ENCODE measurements at places on chromosomes 5 and 9.

- no peak for DNase-seq
These were observed 114.4 kb downstream of the GADD45G start for GRCh38 chr9:89719202-89719601.

DNA sequence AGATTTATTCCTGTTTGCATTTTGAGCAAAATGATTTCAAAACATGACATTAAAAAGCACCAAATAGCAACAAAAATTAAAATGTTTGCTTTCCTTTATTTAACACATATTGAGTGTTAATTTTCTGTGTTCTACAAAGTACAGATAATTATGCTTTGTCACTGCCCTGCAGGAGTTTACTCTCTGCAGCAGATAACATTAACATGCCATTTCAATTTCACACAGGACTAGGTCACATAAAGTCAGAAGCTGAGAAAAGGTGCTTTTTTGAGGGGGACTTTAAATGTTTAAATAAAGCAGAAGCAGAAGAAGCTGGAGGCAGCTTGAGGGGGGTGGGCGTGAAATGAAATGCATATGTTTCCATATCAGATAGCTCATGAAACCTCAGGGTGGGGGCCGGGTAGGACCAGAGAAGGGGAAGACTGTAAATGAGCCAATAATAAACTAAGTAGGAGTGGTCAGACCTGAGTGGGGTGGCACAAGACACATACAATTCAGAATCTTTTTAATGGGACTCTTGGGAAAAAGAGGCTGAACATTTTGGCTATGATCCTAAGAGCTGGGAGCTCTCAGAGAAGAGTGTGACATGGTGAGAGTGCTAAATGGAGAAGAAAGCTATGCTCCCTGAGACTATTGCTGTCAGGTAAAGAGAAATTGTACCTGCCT is 387.5 kb downstream of the FAM170A start:
- no peak for DNase-seq

- no peak for DNase-seq
These were observed 1.0 kb upstream of the HCN1 start for GRCh38 chr5:45697201-45697600.

- DNase-seq = no peak
These were observed 214.7 kb downstream of the MAST4 start for GRCh38 chr5:66810848-66811261.

- no peak for DNase-seq
These were observed 374.1 kb upstream of the IRX4 start for GRCh38 chr5:2256691-2257280.

Measured in epithelial cell of prostate (primary cell).